Muscle of leg (tissue), 16 donors: ENCODE measurements at places on chromosomes 12 and 14. TPM values are rescaled to one million over a fixed set of nuclear protein-coding genes. Genes with fewer than 3 reads are reported as not detected.
A peak's percentile ranks its signal among the peaks of the same experiment; 100 is the strongest.

- no peak overlapping the region for H3K4me3 ChIP-seq
- DNase-seq, result no peak
- no peaks in the 10 kb centered on the region for H3K4me1 ChIP-seq
- no peak overlapping the region for H3K27ac ChIP-seq
- no peaks in the 10 kb centered on the region for H3K36me3 ChIP-seq
- no peaks in the 10 kb centered on the region for H3K27me3 ChIP-seq
Measured at GRCh38 chr12:5197131-5197530, 153.5 kb downstream of the KCNA5 start.

DNA sequence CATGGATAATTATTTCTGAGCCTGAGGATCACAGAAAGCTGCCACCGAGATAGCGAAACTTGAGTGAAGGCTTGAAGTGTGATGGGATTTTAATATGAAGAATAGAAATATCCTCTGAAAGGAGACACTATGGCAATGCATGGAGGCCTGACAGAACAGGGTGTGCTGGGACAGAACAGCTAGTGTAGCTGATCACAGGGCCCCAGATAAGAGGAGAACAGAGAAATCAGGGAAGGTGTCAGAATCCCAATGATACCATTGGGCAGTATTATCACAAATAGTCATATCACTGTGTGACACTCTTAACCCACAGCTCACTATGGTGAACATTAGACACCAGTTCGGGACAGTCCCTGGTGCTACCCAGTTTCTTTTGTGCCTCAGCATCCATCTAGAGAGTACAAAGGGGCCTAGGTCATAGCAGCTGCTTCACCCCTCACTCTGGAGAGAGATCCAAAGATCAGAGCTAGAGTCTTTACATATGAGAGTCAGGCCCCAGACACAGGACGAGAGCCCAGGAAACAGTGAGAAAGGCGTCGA lies 506 bp upstream of the OR10P1 start:
- no peak for DNase-seq
- no peaks in the 10 kb centered on the region for H3K4me1 ChIP-seq
- no peaks in the 10 kb centered on the region for H3K36me3 ChIP-seq
- no peak overlapping the region for H3K27ac ChIP-seq
- no peak overlapping the region for H3K4me3 ChIP-seq

The SERPINA3 gene
- 0.09 TPM for total RNA-seq

The PPP1R1A gene
- total RNA-seq, result 17.6 TPM

DNA sequence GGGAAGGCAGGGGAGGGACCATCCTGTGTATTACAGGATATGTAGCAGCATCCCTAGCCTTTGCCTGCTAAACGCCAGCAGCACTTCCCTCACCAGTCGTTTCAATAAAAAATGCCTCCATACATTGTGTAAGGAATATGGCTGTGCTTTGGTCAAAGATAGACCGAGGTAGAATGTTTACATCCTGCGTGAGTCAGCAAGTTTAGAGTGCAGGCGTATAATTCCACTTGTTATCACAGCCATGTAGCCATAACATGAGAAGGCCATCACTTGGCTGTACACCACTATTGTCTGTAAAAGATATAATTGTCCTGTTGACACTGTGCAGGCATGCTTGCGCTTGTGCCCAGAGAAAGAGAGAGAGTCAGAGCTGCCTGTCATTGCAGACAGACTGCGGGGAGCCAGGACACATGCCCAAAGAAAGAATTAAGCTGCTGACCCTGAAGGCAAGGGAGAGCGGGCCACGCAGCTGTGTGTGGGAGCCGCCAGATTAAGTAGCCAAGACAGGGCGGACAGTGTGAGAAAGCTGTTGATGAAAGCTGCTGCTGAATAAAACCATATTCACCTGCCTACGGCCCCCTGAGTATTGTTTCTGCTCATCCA lies 68.4 kb downstream of the CRACR2A start:
- H3K4me1 ChIP-seq, result peaks cover 5% of the 10 kb centered on the region
- H3K27ac ChIP-seq, result no peak overlapping the region
- peaks cover 5% of the 10 kb centered on the region for H3K27me3 ChIP-seq
- H3K36me3 ChIP-seq, result no peaks in the 10 kb centered on the region

The PIANP gene
- 0.49 TPM for total RNA-seq

The E2F7 gene
- 3.1 TPM for total RNA-seq

The CEP290 gene
- 12.9 TPM for total RNA-seq

GRCh38 chr12:111803038-111803626 lies 36.4 kb downstream of the ALDH2 start:
- no peaks in the 10 kb centered on the region for H3K4me1 ChIP-seq
- no peak overlapping the region for H3K4me3 ChIP-seq
- H3K36me3 ChIP-seq, result peaks cover 45% of the 10 kb centered on the region

GRCh38 chr12:6280672-6281071 lies 29.8 kb upstream of the PLEKHG6 start:
- DNase-seq, result no peak
- peaks cover 13% of the 10 kb centered on the region for H3K4me1 ChIP-seq
- H3K36me3 ChIP-seq, result no peaks in the 10 kb centered on the region
- peaks cover 28% of the 10 kb centered on the region for H3K27me3 ChIP-seq
- H3K4me3 ChIP-seq, result no peak overlapping the region
- no peak overlapping the region for H3K27ac ChIP-seq

- no peak overlapping the region for H3K27ac ChIP-seq
- H3K36me3 ChIP-seq, result no peaks in the 10 kb centered on the region
- peaks cover 2% of the 10 kb centered on the region for H3K4me1 ChIP-seq
- DNase-seq, result no peak
Measured at GRCh38 chr12:92496790-92497189, 206.0 kb upstream of the PLEKHG7 start.

The CD27 gene
- 0.27 TPM for total RNA-seq

GRCh38 chr12:1579651-1580435 lies 14.5 kb downstream of the FBXL14 start:
- H3K27me3 ChIP-seq, result peaks cover 2% of the 10 kb centered on the region
- H3K4me3 ChIP-seq, result no peak overlapping the region
- peaks cover 34% of the 10 kb centered on the region for H3K4me1 ChIP-seq
- no peak overlapping the region for H3K27ac ChIP-seq

- H3K4me1 ChIP-seq, result no peaks in the 10 kb centered on the region
- no peak overlapping the region for H3K27ac ChIP-seq
- no peak for DNase-seq
- H3K36me3 ChIP-seq, result no peaks in the 10 kb centered on the region
- no peaks in the 10 kb centered on the region for H3K27me3 ChIP-seq
- H3K4me3 ChIP-seq, result no peak overlapping the region
Measured at GRCh38 chr12:32051511-32052211, 55.0 kb upstream of the BICD1 start.

The DLGAP5 gene
- total RNA-seq, result 12.4 TPM

GRCh38 chr12:102883204-102883799 lies 33.7 kb downstream of the PAH start:
- no peak overlapping the region for H3K4me3 ChIP-seq
- H3K27ac ChIP-seq, result no peak overlapping the region
- H3K4me1 ChIP-seq, result no peaks in the 10 kb centered on the region
- peak; percentile 16 for DNase-seq

The SPATS2 gene
- 18.8 TPM for total RNA-seq

The KLRC1 gene
- 0.22 TPM for total RNA-seq

- DNase-seq, result no peak
- H3K4me3 ChIP-seq, result no peak overlapping the region
- H3K4me1 ChIP-seq, result peaks cover 3% of the 10 kb centered on the region
- H3K36me3 ChIP-seq, result peaks cover 8% of the 10 kb centered on the region
Measured at GRCh38 chr14:92637228-92637627, 111.2 kb downstream of the LGMN start.

DNA sequence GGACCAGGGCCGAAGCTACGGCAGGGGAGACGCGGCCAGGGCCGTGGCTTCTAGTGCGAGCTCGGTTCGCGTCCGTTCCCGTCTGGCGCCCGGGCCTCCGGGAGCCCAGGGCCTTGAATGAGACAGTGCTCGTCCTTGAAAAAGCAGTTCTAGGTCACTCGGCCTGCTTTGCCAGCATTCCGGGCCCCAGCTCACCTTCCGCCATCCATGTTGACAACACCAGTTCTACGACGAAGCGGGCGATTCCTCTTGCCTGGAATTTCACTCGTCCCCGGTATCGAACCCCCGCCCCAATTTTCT lies 4.5 kb downstream of the OR10AD1 start:
- H3K27ac ChIP-seq, result peak overlapping the region; percentile 97
- DNase-seq, result peak; percentile 48
- peaks cover 12% of the 10 kb centered on the region for H3K4me1 ChIP-seq
- peaks cover under 1% of the 10 kb centered on the region for H3K27me3 ChIP-seq

GRCh38 chr12:65845751-65846537 lies 21.7 kb downstream of the HMGA2 start:
- no peaks in the 10 kb centered on the region for H3K36me3 ChIP-seq
- H3K4me3 ChIP-seq, result no peak overlapping the region
- no peak for DNase-seq
- H3K27ac ChIP-seq, result no peak overlapping the region
- no peaks in the 10 kb centered on the region for H3K27me3 ChIP-seq
- H3K4me1 ChIP-seq, result no peaks in the 10 kb centered on the region

The NFYB gene
- 28.4 TPM for total RNA-seq

The BEGAIN gene
- 2.0 TPM for total RNA-seq

GRCh38 chr14:89041257-89041582 lies 216.8 kb downstream of the TTC8 start:
- H3K36me3 ChIP-seq, result no peaks in the 10 kb centered on the region
- no peak for DNase-seq
- H3K27me3 ChIP-seq, result no peaks in the 10 kb centered on the region
- no peak overlapping the region for H3K4me3 ChIP-seq
- H3K4me1 ChIP-seq, result peaks cover 11% of the 10 kb centered on the region

- H3K4me3 ChIP-seq, result peak overlapping the region; percentile 87
- peaks cover 9% of the 10 kb centered on the region for H3K4me1 ChIP-seq
- peak; percentile 90 for DNase-seq
- peak overlapping the region; percentile 99 for H3K27ac ChIP-seq
- H3K36me3 ChIP-seq, result peaks cover 12% of the 10 kb centered on the region
Measured at GRCh38 chr14:52949711-52950409, 990 bp downstream of the FERMT2 start.

GRCh38 chr14:68380329-68380741 lies 412.5 kb downstream of the ZFP36L1 start:
- no peak overlapping the region for H3K4me3 ChIP-seq
- H3K27ac ChIP-seq, result peak overlapping the region; percentile 70
- DNase-seq, result no peak
- H3K36me3 ChIP-seq, result no peaks in the 10 kb centered on the region

The C12orf43 gene
- 10.8 TPM for total RNA-seq

The SLC39A2 gene
- total RNA-seq, result 0.04 TPM

DNA sequence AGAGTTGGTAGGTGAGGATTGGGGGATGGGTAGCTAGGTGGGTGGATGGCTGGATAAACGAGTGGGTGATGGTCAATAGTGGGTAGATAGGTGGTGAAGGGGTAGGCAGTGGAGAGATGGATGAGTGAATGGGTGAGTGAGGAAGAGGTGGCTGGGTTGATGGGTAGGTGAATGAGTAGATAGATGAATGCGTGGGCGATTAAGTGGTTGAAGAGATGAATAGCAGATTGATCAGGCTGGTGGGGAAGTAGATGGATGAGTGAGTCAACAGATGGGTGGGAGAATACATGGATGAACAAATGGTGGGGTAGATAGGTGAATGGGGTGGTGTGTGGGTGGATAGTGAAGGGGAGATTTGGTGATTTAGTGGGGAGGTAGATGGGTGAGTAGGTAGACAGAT lies 51.1 kb downstream of the SYNE3 start:
- H3K36me3 ChIP-seq, result peaks cover 47% of the 10 kb centered on the region
- H3K27ac ChIP-seq, result no peak overlapping the region
- H3K27me3 ChIP-seq, result no peaks in the 10 kb centered on the region
- no peak for DNase-seq
- H3K4me3 ChIP-seq, result no peak overlapping the region

The KRT2 gene
- not detected for total RNA-seq

The ARHGEF25 gene
- 32.3 TPM for total RNA-seq

The TAS2R42 gene
- not detected for total RNA-seq

DNA sequence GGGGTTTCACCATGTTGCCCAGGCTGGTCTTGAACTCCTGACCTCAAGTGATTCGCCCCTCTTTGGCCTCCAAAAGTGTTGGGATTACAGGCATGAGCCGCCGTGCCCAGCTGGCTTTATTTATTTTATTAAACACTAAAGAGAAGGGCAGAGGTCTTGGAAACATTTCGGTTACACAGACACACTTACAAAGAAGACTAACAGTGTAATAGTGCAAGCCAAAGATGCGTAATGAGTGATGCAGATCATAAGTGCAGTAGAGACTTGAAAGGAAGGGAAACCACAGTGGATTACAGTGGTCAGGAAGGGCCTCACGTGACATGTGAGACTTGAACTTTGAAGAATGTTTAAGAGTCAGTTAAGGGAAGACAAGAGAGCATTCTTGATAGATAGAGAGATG lies 33.9 kb upstream of the CDK17 start:
- H3K27me3 ChIP-seq, result no peaks in the 10 kb centered on the region
- H3K27ac ChIP-seq, result no peak overlapping the region
- peak; percentile 38 for DNase-seq
- no peaks in the 10 kb centered on the region for H3K36me3 ChIP-seq
- no peaks in the 10 kb centered on the region for H3K4me1 ChIP-seq

The ZFYVE1 gene
- 8.4 TPM for total RNA-seq

The MUCL1 gene
- not detected for total RNA-seq

The KERA gene
- 223 TPM for total RNA-seq

- no peak overlapping the region for H3K27ac ChIP-seq
- H3K4me3 ChIP-seq, result no peak overlapping the region
- no peaks in the 10 kb centered on the region for H3K27me3 ChIP-seq
Measured at GRCh38 chr12:63766498-63766897, 13.2 kb upstream of the RXYLT1 start.

GRCh38 chr14:98899441-98899840 lies 372.6 kb downstream of the BCL11B start:
- H3K4me1 ChIP-seq, result no peaks in the 10 kb centered on the region
- H3K36me3 ChIP-seq, result no peaks in the 10 kb centered on the region
- H3K27me3 ChIP-seq, result peaks cover 7% of the 10 kb centered on the region
- no peak overlapping the region for H3K4me3 ChIP-seq

DNA sequence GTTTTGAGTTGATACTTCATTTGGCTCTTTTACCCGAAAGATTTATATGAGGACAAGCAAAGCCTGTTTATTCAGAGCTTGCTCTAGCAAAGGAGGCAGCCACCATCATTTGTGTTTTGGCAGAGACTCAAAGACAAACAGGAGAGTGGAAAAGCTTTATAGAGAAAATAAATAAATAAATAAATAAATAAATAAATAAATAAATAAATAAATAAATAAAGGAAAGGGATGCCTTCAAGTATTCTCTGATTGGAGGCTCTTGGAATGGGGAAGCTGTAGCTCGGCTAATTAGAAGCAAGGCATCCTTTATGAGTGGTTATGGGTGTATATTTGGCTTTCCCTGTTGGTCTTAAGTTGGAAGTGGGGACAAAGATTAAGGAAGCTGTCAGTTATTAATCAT lies 229.8 kb downstream of the RASSF9 start:
- H3K36me3 ChIP-seq, result no peaks in the 10 kb centered on the region
- no peaks in the 10 kb centered on the region for H3K4me1 ChIP-seq
- H3K27me3 ChIP-seq, result no peaks in the 10 kb centered on the region
- no peak overlapping the region for H3K27ac ChIP-seq
- no peak for DNase-seq

DNA sequence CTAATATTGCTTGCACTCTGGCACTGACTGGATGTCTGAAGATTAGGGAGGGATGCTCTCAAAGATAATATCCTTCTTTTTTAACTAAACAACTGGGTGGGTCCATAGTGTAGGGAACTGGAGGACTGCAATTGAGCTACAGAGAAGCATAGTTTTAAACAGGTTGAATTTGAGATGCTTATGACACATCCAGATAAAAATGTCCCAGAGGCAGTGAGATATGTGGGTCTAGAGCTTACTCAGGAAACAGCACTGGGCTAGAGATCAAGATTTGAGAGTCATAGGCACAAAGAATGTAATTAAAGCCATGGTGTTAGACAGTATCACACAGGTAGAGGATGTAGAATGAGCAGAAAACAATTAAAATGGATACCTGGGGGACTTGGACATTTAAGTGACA lies 198.4 kb downstream of the NELL2 start:
- H3K4me1 ChIP-seq, result no peaks in the 10 kb centered on the region
- no peak overlapping the region for H3K4me3 ChIP-seq
- DNase-seq, result no peak
- H3K36me3 ChIP-seq, result no peaks in the 10 kb centered on the region
- H3K27me3 ChIP-seq, result no peaks in the 10 kb centered on the region
